ENCODE measurements at places on chromosomes 11 and 22. TPM values are rescaled to one million over a fixed set of nuclear protein-coding genes. Genes with fewer than 3 reads are reported as not detected.

RTN4RL2 gene
- 3.4 TPM for total RNA-seq

CDC42EP1 gene
- total RNA-seq, result 22.6 TPM

PLAAT3 gene
- total RNA-seq, result 4.3 TPM

DNA sequence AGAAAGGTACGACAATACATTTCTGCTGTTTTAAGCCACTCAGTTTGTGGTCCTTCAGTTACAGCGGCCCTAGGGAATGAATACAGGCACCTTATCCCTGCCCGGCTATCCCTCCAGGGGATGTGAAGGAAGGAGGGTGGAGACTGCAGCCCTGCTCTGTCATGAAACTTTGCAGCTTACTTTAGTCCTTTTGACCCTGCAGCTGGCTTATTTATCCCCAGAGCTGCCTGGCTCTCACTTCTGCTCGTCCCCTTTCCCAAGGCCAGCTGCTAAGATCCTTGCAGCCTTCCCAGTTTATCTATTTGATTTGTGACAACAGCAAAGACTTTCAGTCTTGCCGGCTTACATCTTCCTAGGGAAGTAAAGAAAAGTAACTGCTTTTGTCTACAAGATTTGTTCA lies 55.2 kb downstream of the SC5D start:
- DNase-seq, result no peak

CLCF1 gene
- 0.41 TPM for total RNA-seq

- no peak for DNase-seq
These were observed 17.9 kb downstream of the ARHGEF12 start for GRCh38 chr11:120354068-120354467.

- peak; percentile 42 for DNase-seq
These were observed 802 bp downstream of the TENM4 start for GRCh38 chr11:79439886-79440570.

ACTN3 gene
- total RNA-seq, result 0.16 TPM

SCN3B gene
- total RNA-seq, result 3.6 TPM

OR8G5 gene
- not detected for total RNA-seq

GRCh38 chr11:92123540-92123939 lies 101.1 kb upstream of the FAT3 start:
- DNase-seq, result no peak

OR2AT4 gene
- total RNA-seq, result not detected

GRCh38 chr11:127110542-127110941 lies 110.0 kb upstream of the KIRREL3 start:
- DNase-seq, result no peak

DNA sequence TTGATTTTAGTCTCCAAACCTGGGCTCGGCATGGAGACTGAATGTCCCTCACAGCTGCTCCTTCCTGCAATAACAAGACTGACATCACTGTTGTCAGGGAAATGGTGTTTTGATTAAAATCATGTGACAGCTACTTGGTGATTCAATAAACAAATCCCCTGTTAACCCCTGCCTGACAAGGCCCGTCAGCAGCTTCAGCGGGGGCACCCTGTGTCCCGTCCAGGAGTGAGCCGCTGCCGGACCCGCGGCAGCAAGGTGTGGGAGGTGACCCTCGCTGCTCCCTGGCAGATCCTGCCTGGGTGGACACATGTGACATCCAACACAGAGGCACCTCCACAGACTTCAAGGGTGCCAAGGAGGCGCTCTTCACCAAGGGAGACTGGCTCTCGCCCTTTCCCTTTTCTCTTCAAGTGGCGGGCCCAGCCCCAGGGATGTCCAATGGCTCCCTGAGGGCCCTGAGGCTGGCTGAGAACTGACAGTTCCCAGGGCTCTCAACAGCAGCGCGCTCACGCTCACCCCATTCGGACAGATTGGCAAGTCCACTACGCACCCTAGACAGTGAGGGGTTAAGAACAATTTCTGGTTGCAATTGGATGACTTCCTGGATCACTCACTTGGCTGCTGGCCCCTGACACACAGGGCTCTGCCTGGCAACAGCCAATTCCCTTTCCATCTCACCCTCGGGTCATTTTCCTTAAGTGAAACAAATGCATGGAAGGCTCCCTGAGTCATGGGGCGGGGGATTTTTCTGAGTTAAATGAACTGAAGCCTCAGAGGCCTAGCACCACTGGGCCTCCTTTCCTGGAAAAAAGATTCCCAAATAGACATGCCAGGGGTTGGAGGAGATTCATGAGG lies 30.7 kb downstream of the PPP2R1B start:
- DNase-seq, result no peak

GRCh38 chr11:128878455-128878854 lies 11.4 kb upstream of the KCNJ1 start:
- no peak for DNase-seq

GRCh38 chr22:32509045-32509444 lies 34.4 kb downstream of the FBXO7 start:
- DNase-seq, result no peak

- DNase-seq, result no peak
These were observed 518 bp upstream of the GALNT18 start for GRCh38 chr11:11622340-11622706.

- no peak for DNase-seq
These were observed 16.5 kb downstream of the PRPF19 start for GRCh38 chr11:60889869-60890311.

DNA sequence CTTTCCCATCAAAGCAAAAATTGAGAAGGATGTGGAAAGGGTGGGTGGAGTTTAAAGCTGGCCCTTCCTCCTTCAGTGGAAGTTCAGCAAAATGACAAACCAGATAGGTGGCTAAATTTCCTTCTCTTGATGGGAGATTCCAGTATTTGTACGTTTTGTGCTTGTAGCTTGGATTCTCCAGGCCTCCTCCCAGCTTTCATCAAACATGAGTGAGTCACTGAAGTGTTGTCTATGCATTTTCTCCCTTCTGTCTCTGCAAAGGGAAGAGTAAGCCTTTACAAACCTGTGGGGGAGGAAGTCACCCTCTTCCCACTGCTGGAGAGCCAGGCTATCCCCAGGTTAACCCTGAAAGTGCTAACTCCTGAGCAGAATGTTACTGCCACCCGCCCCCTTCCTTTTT lies 6.4 kb downstream of the MARK2 start:
- DNase-seq, result no peak

PICALM gene
- 109 TPM for total RNA-seq

GRCh38 chr22:17587629-17588028 lies 24.3 kb downstream of the SLC25A18 start:
- no peak for DNase-seq

GRCh38 chr11:93784935-93785360 lies 866 bp downstream of the MED17 start:
- no peak for DNase-seq

DGCR6L gene
- 52.1 TPM for total RNA-seq

DNA sequence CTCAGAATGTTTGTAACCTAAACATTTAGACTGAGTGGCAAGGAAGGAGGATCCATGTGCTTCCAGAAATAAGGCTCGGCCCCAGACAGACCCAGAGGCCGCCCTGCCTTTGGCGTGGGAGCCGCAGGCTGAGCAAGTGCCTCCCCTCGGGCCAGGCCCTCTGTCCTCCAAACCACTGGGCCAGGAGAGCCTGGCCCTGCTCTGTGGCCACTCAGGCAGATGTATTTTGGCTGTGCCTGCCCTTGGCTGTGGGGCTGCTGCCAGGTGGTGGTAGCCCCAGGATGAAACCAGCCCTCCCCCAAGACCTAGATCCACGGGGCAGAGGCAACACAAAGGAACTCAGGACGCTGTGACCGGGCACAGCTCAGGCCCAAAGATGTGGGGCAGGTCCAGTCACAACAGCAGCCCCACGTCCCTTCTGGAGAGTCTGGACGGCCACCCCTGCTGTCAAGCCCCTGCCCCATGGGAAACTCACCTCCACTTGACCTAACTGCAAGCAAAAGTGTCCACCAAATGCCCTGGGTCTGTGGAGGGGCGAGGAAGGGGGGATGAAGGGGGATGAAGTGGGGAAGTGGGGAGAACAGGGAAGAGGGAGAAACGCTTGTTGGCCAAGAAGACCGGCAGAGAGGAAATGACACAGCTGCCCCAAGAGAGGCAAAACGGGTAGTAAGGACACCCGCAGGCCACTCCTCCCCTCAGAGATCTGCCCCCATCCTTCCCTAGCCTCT lies 24.0 kb downstream of the PISD start:
- DNase-seq, result no peak

- no peak for DNase-seq
These were observed 8.9 kb downstream of the KCNJ11 start for GRCh38 chr11:17379383-17380180.

DNA sequence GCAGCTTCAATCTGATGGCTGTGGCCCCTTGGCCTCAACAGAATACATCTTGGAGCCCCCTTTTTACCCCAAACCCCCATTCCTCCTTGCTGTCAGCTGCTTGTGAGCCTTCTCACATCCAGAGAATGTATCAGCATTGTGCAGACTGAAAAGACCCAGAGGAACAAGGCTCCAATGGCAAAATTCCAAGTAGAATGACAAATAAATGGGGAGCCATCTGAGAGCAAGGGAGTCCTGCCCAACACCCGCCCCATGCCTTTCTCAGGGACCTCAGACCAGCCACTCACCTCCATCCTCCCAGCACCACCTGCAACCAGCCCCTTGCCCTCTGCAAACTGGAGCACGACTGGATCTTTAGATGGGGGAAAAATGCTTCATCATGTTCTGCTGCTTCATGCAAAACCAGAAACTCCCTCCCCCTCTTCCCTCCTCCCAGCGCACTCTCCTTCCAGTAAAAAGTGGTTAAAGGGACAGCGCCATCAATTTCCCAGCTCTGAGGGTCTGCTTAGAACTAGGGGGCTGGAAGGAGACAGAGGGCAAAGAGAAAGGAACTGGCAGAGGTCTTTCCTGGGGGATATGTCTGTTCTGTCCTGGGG lies 2.2 kb upstream of the NEFH start:
- no peak for DNase-seq

DNA sequence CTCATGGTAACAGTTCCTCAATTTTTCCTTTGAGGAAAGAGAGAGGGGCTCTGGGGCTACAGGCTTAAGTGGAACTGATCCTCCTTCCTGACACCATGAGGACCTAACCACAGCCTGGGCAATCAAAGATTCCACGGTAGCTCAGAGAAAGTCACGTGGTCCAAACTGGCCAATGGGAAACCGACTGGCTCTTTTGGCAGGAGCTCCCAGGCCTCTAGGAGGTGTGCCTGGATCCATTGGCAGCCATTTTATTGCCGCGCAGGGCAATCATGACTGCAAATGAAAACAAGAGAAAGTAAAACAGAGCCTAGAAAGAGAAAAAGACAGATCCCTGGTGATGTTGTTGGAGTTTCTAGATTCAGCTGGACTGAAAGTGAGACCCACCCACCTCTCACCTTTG lies 27.3 kb upstream of the ASPHD2 start:
- DNase-seq, result no peak

DNA sequence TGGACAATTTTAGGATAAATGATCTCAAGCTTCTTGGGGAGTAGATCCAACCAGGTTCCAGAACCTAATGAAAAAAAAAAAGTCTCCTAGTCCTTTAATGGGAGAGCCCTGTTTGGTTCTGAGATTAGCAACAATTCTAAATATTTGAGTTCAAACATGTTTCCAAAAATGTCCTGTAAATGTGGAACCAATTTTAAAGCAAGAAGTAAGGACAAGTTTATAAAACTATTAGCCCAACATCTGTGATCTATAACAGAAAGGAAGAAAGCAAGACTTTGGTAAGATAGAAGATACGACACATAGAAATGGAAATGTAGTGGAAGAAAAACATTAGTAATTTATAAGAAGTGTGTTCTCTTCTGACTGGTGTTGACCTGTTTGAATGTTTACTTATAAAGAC lies 79.7 kb upstream of the SLC5A12 start:
- DNase-seq, result no peak

UBQLNL gene
- total RNA-seq, result 0.09 TPM

DNA sequence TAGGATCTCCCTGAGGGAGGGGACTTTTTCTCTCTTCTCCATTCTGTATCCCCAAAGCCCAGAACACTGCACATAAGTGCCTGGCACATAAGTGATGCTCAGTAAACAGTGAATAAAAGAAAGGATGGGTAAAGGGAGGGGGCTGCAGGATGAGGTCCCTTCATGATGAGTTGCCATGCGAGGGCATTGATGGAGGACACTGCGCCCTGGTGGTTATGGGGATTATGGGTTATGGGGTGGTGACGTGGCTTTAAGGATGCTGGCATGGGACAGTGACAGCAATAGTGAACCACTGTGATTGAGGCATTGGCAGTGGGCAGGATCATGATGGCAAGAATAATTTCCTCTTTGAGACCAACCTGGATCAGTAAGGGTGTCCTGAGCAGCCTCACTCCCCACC lies 43.9 kb upstream of the LRRC32 start:
- no peak for DNase-seq

DNA sequence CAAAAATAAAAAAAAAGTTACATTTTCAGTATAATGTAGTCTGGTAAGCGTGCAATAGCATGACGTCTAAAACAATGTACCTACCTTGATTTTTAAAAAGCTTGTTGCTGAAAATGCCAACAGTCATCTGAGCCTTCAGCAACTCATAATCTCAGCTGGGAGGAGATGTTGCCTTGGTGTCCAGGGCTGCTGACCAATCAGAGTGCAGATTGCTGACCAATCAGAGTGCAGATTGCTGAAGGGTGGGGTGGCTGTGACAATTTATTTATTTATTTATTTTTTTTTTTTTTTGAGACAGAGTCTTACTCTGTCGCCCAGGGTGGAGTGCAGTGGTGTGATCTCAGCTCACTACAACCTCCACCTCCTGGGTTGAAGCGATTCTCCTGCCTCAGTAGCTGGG lies 17.8 kb downstream of the ZBED4 start:
- no peak for DNase-seq

DNA sequence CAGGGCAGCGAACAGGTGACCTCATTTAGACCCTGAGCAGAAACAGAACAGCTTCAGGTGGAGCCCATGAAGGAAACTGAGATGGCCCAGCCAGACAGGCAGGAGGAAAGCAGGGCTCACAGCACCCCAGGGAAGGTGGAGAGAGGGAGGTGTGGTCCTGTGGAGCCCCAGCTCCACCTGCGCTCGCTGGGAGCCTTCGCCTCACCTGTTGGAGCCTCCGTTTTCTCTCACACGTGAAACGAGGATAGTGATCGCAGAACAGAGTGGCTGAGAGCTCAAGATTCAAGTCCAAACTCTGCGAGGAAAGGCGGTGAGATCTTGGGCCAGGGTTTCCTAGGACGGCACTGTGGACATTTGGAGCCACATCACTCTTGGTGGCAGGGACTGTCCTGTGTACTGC lies 8.6 kb upstream of the CERK start:
- no peak for DNase-seq

GRCh38 chr22:46855681-46856080 lies 93.2 kb downstream of the TBC1D22A start:
- DNase-seq, result no peak

DNA sequence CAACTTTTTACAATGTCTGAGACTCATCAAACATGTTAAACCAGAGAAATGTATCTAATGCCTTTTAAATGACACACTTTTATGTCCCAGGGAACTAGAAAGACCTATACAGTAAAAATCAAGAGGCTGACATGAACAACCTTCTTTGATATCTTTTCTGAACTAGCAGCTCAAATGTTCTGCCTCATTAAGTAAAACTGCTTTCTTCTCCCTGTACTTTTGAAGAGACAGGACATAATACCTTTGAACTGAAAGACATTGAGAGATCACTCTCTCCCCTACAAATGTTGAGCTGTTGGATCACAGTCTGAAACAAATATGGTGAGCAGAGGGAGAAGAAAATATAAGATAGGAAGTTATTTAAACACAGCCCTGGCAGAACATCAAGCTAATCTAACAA lies 123.0 kb downstream of the FAM181B start:
- no peak for DNase-seq

CD248 gene
- 4.8 TPM for total RNA-seq

GRCh38 chr11:100823360-100823759 lies 136.3 kb downstream of the ARHGAP42 start:
- DNase-seq, result no peak

SLC35F2 gene
- 18.5 TPM for total RNA-seq
